ENCODE measurements at places on chromosomes 12 and 14.
A peak's percentile ranks its signal among the peaks of the same experiment; 100 is the strongest.

- DNase-seq: no peak
These were observed 126.7 kb upstream of the PWP1 start for GRCh38 chr12:107558816-107559382.

DNA sequence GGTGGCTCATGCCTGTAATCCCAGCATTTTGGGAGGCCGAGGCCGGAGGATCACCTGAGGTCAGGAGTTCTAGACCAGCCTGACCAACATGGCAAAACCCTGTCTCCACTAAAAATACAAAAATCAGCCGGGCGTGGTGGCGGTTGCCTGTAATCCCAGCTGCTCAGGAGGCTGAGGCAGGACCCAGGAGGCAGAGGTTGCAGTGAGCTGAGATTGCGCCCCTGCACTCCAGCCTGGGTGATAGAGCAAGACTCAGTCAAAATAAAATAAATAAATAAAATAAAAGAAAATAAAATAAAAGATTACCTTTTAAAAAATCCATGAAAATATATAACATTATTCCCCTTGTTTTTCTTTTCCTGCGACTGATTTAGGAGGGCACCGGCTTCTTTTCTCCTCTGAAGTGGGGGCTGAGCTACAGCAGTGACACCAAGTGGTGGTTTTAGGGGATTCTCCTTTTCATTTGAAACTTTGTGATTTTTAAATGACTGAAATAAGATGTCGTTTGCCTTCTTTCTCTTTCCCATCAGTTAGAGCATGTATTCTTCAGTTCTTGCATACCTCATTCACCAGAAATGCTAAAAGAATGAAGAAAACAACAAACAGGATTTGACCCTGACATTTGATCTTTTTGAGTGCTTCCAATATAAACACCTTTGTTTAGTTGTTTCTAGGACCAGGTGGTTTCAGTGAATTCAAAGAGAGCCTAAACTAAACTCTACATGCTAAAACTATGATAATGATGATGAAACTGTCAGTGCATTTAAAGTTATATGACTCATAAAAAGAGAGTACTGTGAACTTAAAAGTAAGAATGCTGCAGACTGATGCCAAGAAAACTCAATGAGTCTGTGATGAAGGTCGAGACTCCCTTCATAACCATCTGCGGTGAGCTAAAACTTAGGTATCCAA, 22.6 kb upstream of the PKP2 start:
- DNase-seq: peak; percentile 86

GRCh38 chr12:26800347-26800746, 32.6 kb downstream of the ITPR2 start:
- DNase-seq: no peak

- no peak for DNase-seq
These were observed 10.6 kb upstream of the LBHD2 start for GRCh38 chr14:103073367-103073875.

DNA sequence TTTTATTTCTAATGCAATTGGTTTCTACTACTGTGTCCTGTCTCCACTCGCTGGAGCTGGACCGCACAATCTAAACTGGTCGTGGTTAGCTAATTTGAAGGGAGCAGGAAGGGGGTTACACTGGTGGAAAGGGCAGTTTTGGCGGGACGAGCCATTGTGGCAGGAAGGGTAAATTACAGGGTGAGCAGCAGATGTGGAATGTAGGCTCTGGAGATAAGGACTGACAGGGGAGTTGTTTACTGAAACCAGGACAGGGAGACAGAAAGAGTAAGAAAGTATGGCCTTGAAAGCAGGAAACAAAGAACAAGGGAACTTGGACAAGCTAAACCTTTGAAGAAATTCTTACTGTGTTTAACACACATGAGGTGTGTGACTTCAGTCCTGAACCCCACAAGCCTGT, 147.8 kb downstream of the ATXN7L3B start:
- DNase-seq: no peak

GRCh38 chr14:56088941-56089340, 29.3 kb upstream of the PELI2 start:
- DNase-seq: no peak

DNA sequence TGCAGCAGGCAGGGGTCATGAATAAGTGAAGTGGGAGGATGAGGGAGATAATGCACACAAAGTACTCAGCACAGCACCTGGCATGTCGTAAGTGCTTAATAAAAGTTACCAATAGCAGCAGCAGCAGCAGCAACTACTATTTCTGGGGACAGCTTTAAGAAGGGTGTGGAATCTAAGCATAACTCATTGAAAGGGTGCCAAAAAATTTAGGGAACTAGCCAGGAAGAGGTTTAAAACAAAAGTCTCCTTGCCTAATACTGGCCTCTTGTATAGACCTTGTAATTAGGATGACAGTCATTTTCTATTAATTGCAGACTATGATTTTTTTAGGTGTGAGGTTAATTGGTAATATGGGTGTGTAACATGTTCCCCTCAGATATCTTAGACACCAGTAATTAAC, 179.9 kb downstream of the PTPN11 start:
- no peak for DNase-seq

DNA sequence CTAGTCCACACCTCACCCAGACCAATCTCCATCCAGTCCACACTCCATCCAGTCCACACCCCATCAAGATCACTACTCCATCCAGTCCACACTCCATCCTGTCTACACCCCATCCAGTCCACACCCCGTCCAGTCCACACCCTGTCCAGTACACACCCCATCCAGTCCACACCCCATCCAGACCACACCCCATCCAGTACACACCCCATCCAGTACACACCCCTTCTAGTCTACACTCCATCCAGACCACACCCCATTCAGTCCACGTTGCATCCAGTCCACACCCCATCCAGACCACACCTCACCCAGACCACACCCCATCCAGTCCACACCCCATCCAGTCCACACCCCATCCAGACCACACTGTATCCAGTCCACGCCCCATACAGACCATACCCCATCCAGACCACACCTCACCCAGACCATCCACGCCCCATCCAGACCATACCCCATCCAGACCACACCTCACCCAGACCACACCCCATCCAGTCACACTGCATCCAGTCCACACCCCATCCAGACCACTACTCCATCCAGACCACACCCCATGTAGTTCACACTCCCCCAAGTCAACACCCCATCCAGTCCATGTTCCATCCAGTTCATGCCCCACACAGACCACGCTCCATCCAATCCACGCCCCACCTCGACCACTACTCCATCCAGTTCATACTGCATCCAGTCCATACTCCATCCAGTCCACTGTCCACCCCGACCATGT, 116.6 kb upstream of the RTL1 start:
- no peak for DNase-seq

GRCh38 chr12:46855760-46856159, 30.0 kb upstream of the SLC38A4 start:
- no peak for DNase-seq

GRCh38 chr12:524167-524951, 64.6 kb downstream of the B4GALNT3 start:
- peak; percentile 36 for DNase-seq

GRCh38 chr12:43332977-43333640, 218.9 kb downstream of the ADAMTS20 start:
- peak; percentile 27 for DNase-seq

GRCh38 chr12:81558031-81558430, 201.1 kb downstream of the PPFIA2 start:
- DNase-seq: peak; percentile 7

GRCh38 chr12:109346920-109347319, 780 bp upstream of the MYO1H start:
- DNase-seq: no peak

- peak; percentile 50 for DNase-seq
These were observed 7.2 kb downstream of the DTD2 start for GRCh38 chr14:31449971-31450610.

- no peak for DNase-seq
These were observed 12.6 kb upstream of the SNX6 start for GRCh38 chr14:34642595-34642994.

- DNase-seq: peak; percentile 85
These were observed 103.3 kb upstream of the BTG1 start for GRCh38 chr12:92248977-92249376.

DNA sequence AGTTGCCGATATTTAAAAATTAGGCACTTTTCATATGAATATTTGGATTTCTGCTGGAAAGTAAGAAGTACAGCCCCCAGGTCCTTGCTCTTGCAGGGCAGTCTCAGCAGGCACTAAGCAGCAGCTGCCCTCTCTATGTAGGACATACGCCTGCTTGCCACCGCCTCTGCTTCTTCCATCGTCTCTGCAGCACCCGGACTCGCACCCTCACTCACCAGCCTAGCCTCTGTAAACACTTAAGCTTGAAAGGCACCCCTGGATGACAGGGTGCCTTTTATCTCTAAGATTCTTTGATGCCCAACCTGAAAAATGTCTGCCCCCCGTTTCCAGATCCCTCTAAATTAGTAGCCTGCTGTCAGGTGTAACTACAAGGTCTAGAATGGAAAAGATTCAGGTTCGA, 19.0 kb downstream of the OTUB2 start:
- DNase-seq: no peak

GRCh38 chr12:132306885-132307191, 22.6 kb downstream of the GALNT9 start:
- no peak for DNase-seq

GRCh38 chr14:72663956-72664650, 229.8 kb downstream of the DPF3 start:
- DNase-seq: no peak

GRCh38 chr12:95003921-95004272, 400 bp upstream of the NDUFA12 start:
- no peak for DNase-seq

DNA sequence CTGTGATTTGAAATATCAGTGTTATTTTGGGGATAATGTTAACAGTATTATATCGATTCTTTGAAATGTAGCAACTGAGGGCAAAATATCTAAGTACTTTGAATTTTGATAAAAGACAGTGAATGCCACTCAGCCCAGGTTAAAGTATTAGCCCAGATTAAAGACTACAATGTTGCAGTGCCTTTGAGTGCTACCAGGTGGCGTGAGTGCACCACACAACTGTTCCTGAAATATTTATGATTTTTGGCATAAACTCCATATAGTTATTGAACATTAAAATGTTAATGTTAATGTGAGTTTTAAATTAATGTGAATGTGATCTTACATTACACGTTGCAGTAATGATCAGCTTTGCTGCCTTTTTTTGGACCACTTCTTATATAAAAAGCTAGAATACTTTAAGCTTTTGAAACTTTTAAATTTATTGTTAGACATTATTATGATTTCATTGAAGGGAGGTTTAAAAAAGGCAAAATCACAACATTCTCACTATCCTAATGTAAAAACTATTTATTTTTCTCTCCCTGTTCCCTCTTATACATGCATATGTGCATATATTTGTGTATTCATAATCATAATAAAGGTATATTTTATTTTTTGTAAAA, 22.5 kb downstream of the MRPS35 start:
- peak; percentile 55 for DNase-seq

GRCh38 chr12:107134558-107134957, 41.2 kb upstream of the CRY1 start:
- no peak for DNase-seq

GRCh38 chr12:94997061-94997460, 6.4 kb downstream of the NDUFA12 start:
- no peak for DNase-seq

GRCh38 chr14:69581316-69581935, 6.8 kb upstream of the CCDC177 start:
- DNase-seq: no peak

DNA sequence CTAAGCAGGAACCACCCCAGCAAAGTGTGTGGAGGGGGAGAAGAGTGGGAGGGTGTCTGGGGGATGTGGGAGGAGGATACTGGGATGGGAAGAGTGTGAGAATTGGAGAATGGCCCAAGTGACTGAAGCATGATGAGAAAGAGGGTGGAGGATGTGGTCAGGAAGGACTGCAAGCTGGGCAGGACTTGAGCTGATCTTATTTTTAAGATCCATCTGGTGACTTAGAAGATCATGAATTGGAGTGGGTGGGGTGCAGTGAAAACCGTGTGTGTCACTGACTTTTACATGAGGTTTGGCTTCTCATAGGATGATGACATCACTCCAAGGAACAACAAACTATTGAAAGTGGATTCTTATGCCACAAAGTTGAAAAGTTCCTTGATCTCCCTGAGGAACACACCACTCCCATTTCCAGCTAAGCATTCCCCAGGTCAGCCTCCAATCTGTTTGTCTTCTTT, 287.5 kb downstream of the GALC start:
- no peak for DNase-seq

- no peak for DNase-seq
These were observed 59.1 kb downstream of the FBRSL1 start for GRCh38 chr12:132549059-132549458.

- no peak for DNase-seq
These were observed 36.1 kb upstream of the FBLN5 start for GRCh38 chr14:91983588-91983987.

DNA sequence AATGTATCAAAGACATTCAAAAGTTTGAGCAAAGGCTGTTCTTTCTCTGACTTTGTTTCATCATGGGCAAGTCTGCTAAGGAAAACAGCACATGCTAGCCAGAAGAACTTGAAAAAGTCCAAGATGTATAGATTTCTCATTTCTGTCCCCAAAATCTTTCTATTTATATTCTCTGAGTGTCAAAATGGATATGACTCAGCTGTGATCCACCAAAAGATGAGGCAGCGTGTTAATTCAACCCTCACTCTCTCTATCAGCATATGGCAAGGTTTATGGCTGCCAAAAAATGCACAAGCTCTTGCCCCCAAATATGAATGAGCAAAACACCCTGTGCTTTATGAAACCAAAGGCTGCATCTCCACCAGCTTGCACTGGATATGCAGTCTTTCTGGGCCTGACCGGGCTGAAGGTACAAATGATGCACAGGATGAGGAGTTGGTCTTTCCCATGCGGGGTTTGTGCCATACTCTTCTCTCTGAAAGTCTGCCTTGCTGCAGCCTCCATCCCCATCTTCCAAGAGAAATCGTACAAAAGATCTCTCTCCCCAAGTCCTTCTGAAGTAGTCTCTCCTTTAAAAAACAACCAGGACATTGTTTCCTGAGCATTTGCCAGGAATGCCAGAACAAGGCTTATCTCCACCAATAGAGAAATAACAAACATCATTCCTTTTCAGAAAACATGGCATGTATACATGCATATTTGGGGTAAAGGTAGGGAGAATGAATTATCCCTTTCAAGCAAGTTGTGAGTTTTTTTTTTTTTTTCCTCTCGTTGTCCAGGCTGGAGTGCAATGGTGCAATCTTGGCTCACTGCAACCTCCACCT, 203.4 kb downstream of the TMX1 start:
- DNase-seq: peak; percentile 35

DNA sequence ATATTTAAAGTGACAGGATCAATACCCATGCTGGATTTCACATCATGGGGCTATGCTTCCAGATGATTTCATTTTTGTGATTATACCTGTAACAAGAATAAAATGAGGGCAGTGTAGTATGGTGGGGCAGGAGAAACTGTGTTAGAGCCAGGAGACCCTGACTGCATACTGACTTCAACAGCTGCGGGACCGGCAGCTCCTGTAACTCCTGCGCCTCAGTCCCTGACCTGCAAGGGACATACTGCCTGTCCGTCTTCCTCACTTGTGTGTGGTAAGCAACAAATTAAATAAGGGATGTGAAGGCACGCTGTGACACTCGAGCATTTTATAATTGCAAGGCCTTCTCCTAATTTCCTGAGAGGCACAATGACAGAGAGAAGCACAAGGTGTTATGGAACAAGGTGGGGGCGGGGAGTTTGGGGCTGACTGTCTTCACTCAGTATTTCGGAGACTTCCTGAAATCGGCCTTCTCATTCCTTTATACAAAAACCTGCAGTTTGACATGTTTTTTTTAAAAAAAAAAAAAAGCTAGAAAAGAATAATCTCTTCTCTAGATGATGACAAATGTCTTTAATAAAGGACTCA, 164.2 kb downstream of the TTC7B start:
- no peak for DNase-seq
